ENCODE measurements at places on chromosomes 13 and 19.
A peak's percentile ranks its signal among the peaks of the same experiment; 100 is the strongest.

DNA sequence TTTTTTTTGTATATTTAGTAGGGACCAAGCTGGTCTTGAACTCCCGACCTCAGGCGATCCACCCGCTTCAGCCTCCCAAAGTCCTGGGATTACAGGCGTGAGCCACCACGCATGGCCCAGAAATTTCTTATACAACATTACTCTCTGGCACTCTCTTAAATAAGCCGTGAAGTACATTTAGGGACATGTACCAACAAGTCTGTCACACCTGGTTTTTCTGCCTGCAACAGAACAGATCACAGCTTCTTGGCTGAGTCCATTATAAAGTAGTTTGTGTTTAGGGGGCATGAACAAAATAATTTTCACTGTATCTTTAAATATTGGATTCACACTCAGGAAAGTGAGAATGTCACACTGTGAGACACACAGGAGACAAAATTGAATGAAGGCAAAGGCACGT, 1567.3 kb downstream of the SLITRK5 start:
- DNase-seq: no peak

DNA sequence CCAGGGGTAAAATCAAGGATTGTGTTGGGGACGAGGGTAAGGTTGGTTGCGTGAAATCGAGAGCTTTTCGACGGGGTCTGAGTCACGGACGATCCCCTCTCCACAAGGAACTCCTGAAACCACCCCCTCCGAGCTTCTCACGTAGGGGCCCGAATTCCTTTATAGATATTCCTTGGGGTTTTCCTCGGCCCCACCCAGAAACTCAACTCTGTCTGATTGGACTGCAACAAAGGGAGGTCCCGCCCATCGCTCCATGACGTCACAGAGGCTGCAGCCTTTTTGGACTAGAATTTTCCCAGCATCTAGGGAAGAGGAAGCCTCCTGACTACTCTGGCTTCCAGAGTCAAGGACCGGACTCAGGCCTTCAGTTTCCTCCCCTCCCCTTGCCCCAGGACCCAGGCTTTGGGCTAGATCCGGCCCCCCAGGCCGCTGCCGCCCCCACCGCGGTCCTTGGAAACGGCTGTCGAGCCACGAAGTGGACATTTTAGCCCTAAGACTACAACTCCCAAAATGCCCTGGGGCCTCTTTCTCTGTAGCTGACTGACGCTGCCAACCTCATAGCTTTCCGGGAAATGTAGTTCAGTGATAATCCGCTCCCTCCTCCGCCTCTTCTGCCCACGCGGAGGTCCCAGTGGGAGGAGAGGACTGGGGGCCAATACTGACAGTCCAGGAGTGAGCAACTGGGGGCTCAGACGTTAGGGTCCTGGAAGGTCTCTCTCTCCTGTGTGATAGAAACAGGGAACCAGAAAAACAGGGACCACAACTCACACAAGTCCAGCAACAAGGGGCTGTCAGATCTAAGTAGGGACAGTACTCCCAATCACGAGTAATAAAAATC, at the start of gene IZUMO1:
TSS of gene IZUMO1 (minus strand) at position 172 of the 838 bp plus-strand sequence. CDS start 1,050 bp downstream, outside the sequence.
- DNase-seq: peak; percentile 47

DNA sequence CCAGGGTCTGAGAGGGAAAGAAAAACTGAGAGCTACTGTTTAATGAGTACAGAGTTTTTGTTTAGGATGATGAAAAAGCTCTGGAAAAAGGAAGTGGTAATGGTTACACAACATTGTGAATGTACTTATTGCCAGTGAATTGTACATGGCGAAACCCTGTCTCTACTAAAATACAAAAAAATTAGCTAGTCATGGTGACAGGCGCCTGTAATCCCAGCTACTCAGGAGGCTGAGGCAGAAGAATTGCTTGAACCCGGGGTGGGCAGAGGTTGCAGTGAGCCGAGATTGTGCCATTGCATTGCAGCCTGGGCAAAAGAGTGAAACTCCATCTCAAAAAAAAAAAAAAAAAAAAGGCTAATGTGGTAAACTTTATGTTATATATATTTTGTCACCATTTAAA, 96.3 kb downstream of the VWA8 start:
- DNase-seq: no peak

DNA sequence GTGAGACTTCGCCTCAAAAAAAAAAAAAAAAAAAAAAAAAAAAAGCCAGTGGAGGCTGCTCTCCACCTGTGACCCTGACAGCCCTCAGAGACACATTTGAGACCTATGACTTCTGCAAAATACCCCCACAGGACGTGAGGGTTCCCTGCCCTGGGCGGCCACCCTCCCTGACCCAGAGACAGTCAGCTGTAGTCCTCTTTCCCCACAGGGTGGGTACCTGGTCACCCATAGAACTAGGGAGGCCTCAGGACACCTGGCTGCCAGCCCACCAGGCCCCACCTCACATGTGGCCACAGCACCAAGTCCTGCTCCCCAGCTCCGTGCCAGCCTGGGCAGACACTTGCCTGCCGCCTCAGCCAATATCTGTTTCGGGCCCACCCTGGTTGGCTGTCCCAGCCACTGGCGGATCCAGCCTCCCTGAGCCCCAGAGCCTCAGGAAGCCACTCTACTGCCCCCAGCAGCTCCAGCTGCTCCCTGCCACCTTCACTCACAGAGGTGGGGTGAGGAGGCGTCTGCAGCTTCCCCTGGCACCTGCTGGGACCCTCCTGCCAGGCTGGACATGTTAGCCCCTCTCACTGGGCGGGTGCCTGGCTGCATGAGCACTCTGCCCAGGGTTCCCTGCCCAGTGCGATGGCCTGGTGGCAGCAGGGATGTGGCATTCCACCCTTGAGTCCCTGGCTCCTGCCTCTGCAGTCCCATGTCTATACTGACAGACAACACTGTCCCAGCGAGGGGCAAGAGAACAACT, 6.9 kb downstream of the MKNK2 start:
- no peak for DNase-seq

DNA sequence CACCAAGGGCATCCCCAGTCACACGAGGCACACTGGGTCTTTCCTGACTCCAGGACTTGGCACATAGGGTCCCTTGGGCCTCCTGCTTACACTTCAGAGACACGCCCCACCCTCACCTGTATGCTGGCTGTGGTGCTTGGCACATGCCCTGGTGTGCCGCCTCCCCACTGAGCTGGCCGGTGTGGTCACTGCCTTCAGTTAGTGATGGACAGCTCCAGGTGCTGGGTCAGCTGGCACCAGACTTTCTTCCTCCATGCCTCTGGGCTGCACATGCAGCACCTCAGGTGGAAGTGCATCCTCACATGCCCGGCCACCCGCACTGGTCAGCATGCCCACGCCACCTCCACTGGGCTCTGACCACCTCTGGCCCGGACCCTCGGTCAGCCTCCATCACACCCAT, 52.9 kb downstream of the KLF2 start:
- DNase-seq: no peak

DNA sequence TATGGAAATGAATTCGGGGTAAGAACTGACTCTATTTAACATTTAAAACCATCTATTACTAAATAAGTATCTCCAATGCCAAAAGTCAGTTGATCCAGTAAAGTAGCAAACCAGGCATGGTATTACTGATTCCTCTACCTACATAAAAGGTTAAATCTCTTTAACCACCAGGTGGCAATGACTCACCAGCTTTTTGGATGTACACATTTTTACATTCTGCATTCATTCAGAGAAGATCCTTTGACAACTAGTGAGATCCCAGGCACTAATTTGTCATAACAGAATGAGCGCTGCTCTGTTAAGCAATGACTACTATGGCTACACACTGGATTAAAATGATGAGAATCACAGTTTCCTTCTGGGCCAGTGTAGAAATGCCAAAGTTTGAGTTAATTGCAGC, 329.8 kb upstream of the GPC6 start:
- no peak for DNase-seq

DNA sequence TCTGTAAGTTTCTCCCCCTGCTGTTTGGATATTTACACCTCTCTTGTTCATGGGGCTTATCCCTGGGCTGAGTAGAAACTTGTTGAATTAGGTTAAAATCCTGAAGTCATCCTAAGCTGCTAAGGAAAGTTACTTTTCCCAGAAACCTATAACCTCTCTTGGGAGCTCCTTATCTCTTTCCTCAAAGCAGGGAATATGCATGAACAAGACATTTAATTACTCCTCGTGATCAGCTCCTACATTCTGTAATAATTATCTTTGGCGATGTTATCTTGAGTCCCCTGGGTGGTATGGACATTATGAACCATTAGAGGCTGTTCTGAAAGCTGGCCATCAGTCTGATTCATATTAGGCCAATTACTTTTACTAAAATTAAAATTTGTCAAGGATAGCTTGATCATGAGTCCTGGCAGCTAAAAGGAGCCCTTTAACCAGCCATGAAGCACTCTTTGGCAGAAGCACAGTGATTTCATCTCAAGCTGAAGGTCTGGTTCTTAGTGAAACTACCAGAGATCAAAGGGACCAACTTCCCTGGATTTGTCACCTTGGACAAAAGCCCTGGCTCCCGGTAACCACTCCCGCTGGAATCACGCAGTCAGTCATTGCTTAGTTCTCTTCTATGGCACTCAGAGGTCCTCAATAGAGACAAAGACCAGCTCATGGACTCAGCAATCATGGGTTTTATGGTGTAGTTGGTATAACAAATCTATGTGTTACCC, 811.8 kb downstream of the UQCRFS1 start:
- DNase-seq: no peak

DNA sequence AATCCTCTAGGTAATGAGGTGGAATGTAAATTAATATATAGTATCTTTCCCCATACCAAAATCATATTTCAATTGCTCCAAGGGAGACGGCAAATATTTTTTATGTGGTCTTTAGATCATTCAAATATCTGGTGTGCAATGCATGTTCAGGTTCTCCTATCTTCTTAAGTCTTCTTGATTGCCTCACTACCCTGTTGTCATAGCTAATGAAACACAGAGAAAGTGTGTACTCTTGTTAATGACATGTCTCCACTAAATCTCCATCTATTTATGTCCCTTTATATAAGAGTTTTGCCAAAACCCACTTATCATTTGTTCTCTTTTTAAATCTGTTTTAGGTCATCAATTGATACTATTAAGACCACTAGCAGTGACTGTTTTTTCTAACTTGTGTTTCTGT, 6.6 kb downstream of the STARD13 start:
- DNase-seq: no peak

GRCh38 chr13:27140060-27140459, 31.6 kb downstream of the USP12 start:
- no peak for DNase-seq

All from CD4-positive, alpha-beta T cell treated with Interleukin-6 at 100 ng/mL for 8 hours (primary cell).